ENCODE measurements at places on chromosomes 11 and 22. TPM values are rescaled to one million over a fixed set of nuclear protein-coding genes. Genes with fewer than 3 reads are reported as not detected.

Gene OR51E2
- total RNA-seq, result not detected

Gene OR52I1
- total RNA-seq, result not detected

Gene AIFM3
- total RNA-seq, result not detected

Gene SMTNL1
- not detected for total RNA-seq

Gene LYVE1
- total RNA-seq, result not detected

Gene MRPL16
- 53.8 TPM for total RNA-seq

Gene TMEM109
- 66.3 TPM for total RNA-seq

Gene SREBF2
- total RNA-seq, result 127 TPM

Gene MIAT
- 65.9 TPM for total RNA-seq

Gene TP53I11
- total RNA-seq, result 15.3 TPM

Gene GGTLC3
- total RNA-seq, result not detected

Gene SSH3
- 13.3 TPM for total RNA-seq

Gene NXPE4
- not detected for total RNA-seq

Gene SAA4
- not detected for total RNA-seq

Gene E2F8
- total RNA-seq, result 15.7 TPM

Gene SCGB2A2
- not detected for total RNA-seq

Gene APOL5
- not detected for total RNA-seq

Gene TFIP11
- total RNA-seq, result 62.5 TPM

Gene LBHD1
- 13.0 TPM for total RNA-seq

Gene GAB4
- total RNA-seq, result not detected

Gene CHRM1
- total RNA-seq, result not detected

Gene SLC25A18
- total RNA-seq, result not detected

Gene DERL3
- total RNA-seq, result 5.2 TPM

Gene C1QTNF5
- total RNA-seq, result not detected

Gene ART1
- total RNA-seq, result not detected

Gene MYBPC3
- total RNA-seq, result not detected

All from activated T-cell treated with anti-CD3 and anti-CD28 coated beads, Interleukin-2, amount 50 U/mL, for 72 hours (primary cell).